ENCODE measurements at places on chromosomes 7 and 10.

DNA sequence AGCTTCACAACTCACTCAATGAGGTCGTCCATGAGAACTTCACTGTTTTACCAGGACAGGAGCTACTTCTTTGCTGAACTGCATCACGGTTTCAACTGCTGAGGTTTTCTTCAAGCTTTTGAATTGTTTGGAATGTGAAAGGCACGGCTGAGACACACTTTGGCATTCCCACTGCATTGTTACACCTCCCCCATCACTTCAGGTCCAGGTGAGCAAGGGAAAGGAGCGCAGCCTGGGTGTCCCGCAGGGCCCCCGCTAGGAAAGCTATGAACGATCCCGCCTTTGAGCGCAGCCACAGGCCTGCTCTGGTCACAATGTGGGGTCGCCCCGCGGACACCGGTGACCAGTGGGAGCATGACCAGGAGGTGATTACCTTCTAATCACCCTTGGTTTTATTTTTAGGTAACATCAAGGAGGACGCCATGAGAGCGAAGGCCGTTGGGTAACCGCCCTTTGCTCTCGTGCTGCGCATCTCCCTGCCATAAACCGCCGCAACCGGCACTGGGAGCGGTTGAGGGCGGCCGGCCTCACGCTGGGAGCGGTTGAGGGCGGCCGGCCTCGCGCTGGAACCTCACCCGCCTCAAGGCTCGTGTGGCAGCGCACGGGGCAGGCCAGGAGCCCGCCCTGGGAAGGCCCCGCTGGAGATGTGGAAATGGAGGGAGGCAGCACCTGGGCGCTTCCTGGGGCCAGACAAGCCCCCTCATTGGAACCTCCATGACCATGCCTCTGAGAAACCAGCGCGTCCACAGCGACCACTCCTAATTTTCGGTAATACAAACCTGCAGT is 50.9 kb upstream of the SGMS1 start:
- no peak for DNase-seq

DNA sequence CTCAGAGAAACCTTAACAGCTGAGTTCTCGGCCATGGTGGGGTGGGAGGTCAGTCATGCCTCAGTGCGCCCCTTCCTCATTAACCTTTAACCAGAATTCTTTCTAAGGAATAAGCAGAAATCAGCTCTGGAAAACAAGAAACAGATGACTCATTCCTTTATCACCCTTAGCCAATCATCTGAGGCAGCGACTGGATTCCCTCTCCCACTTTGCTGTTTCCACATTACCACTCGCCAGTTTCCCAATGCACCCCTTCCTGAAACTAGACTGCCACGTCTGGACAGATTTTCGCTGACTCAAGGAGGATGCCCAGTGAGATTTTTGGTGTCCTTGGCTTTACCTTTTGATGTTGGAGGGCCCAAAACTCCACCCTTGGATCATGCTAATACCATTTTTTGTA is 223.8 kb downstream of the PLXDC2 start:
- no peak for DNase-seq

DNA sequence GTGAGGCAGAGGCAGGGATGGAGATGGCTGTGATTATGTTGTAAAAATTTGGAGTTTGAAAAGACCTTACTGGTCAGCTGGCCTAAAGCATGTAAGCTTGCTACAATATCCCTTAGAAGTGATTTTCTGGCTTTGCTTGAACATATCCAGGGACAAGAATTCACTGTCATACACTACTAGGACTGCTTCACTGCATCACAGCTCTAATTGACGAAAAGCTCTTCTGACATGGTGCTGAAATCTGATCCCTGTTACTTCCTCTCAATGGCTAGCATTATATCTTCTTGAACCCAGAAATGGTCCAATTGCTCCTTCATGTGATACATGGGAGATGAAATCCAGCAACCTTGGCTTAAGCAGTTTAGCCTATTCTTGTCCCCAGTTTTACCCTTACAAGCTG is 197.7 kb upstream of the HPS1 start:
- DNase-seq = no peak

GRCh38 chr7:50649259-50649885 is 84.2 kb upstream of the DDC start:
- no peak for DNase-seq

GRCh38 chr10:88343761-88344484 is 239.2 kb downstream of the RNLS start:
- no peak for DNase-seq

- DNase-seq = no peak
Observed at GRCh38 chr7:69577221-69577620, 21.1 kb upstream of the AUTS2 start.
